ENCODE measurements at places on chromosomes 11 and 22. TPM values are rescaled to one million over a fixed set of nuclear protein-coding genes. Genes with fewer than 3 reads are reported as not detected.

Gene BRMS1
- total RNA-seq, result 35.1 TPM

GRCh38 chr11:80722629-80723028, 1281.8 kb upstream of the TENM4 start:
- DNase-seq, result no peak

DNA sequence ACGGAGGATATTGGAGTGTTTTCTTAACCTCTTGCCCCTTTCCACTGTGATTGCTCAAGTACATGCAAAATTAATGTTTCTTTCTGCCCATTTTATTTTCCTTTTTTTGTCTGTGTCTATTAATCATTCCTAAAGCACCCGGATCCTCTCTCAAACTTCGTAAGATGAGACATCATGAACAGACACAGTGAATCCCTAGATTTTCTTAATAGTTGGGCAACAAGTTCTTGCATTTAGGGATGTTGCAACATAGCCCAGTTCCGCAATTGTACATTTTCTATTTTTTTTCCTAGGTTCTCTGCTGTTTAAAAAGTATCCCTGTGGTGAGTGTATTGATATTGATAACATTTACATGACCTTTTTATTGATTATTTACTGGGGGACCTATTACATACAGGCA, 2.9 kb downstream of the FAM111A start:
- no peak for DNase-seq

DNA sequence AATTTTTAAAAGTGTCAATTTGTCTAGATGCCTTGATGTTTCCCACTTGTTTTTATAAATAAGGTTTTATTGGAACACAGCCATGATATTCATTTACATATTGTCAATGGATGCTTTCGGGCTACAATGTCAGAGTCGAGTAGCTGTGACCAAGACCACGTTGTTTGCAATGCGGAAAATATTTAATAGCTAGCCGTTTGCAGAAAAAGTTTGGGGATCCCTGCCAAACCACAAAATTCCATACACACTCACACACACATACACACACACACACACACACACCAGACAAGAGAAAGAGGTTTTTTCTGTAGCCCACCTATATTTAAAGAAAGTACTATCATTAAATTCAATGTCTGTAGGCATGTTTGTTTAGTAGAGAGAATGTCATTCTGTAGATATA, 58.3 kb downstream of the TYR start:
- DNase-seq, result no peak

DNA sequence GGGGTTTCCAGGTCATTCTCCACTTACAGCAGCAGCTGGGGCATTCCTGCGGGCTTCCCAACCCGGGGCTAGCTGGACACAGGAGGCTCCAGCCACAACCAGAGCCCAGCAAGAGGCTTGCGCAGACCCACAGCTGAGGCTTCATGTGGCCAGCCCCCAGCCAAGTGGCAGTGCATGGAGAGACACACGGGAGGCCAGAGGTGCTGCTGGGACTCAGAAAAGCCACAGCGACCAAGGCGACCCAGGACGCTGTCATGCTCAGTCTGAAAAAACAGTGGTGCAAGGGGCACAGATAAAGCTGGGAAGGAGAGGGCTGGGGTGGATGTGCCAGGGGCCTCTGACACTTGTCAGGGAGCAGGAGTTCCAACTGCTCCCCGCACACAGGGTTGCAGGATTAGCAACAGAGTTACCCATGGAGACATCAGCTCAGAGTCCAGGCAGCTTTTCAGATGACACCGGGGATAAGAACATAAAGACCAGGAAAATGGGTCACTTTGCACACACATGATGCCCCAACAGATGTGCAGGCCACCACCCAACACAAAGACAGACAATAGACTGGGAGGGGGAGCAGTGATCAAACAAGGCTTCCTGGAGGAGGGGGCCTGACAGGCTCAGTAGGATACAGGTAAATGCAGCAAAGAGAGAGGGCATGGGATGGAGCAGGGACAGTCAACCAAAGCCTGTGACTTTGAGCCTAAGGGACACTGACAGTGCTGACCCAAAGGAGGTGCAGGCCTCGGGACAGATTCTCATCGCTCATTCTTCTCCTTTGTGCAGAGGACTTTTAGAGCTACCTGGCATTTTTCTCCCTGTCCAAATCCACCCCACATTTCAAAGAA, 6.9 kb upstream of the NEAT1 start:
- DNase-seq, result no peak

DNA sequence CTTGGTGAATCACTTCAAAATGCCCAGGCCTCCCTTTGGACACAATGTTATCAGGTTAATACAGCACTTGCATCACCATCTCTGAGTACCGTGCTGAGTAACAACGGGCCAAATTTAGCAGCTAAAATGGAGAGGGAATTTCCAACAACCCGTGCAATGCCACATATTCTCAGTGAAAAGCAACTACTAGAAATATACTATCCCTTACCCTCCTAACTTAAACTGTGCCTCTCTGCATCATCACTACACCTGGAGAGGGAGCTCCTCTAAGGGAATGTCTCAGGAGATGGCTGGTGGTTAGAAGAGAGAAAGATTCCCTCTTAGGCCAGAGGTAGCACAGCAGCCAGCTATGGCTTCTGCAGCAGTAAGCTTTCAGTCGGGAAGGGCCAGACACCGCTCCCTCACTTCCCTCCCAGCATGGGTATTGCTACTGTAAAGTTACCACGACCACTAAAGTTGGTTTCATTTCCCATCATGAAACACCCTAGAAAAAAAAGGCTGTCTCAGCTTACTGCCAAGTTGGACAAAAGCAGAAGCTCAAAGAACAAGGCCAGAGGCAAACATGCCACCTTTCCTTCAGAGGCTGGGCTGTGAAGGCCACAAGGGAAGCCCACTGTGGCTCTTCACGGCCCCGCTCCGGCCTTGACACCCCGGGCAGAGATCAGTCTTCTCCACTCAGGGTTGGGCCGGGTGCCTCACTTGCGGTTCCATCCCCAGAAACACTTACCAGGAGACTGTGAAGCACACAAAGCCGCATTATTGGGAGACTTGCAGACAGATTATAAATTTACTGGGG, 3.9 kb downstream of the MAML2 start:
- no peak for DNase-seq

- no peak for DNase-seq
Measured at GRCh38 chr11:57407941-57408475, 17.6 kb upstream of the PRG2 start.

DNA sequence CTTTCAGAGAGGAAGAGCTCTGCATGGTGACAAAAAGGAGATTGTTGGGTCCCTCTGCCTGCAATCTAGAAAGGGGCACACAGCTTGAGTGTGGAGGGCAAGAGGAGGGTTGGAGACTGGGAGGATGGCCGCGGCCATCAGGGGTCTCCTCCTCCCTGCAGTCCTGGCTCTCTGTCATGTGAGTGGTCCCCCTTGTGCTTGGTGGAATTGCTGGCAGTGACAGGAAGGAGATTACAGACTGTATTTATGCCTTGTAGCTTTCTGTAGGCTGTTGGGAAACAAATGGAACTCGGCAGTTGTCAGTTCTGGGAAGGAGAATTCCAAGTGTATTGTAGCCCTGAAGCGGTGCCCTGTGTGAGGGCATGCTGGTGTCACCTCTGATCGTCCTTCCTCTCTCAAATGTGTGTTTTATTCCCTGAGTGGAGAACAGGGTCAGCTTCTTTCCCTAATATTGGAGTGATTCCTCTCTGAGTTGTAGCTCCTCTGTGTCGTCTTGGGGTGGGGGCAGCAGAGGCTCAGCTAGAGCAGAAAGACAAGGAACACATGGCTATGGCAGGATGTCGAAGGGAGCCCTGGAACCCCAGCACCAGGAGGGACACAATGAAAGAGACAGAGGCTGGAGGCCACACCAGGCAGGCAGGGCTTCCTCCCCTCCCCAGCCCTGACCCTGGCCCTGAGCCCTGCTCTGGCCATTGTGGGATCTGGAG, 163.1 kb downstream of the PKNOX2 start:
- DNase-seq, result no peak

- DNase-seq, result no peak
Measured at GRCh38 chr11:31870609-31871309, 59.6 kb upstream of the PAX6 start.

DNA sequence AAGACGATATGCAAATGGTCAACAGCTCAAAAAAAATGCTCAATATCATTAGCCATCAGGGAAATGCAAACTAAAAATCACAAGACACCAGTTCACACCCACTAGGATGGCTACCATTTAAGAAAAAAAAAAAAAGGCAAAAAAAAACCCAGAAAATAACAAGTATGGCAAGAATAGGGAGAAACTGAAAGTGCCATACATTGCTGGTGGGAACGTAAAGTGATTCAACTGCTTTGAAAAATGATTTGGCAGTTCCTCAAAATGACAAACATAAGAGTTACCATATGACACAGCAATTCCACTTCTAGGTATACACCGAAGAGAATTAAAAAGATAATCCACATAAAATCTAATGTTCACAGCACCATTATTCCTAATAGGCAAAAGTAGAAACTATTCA, 47.5 kb downstream of the PICALM start:
- no peak for DNase-seq

DNA sequence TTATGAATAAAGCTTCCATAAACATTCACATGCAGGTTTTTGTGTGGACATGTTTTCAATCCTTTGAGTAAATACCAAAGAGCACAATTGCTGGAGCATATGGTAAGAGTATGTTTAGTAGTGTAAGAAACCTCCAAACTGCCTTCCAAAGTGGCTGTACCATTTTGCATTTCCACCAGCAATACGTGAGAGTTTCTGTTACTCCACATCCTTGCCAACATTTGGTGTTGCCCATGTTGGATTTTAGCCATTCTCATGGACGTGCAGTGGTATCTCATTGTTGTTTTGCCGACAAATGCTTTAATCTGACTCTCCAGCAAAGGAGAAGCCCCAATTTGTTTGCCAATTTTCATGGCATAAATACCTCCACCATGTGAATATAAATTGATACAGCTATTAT, 103.9 kb upstream of the TMEM45B start:
- no peak for DNase-seq

GRCh38 chr22:32702421-32702820, 99.1 kb upstream of the TIMP3 start:
- DNase-seq, result no peak
